ENCODE measurements at places on chromosomes 1 and 21.
A peak's percentile ranks its signal among the peaks of the same experiment; 100 is the strongest.

GRCh38 chr1:45516465-45516864 is 5.2 kb downstream of the PRDX1 start:
- DNase-seq, result no peak

DNA sequence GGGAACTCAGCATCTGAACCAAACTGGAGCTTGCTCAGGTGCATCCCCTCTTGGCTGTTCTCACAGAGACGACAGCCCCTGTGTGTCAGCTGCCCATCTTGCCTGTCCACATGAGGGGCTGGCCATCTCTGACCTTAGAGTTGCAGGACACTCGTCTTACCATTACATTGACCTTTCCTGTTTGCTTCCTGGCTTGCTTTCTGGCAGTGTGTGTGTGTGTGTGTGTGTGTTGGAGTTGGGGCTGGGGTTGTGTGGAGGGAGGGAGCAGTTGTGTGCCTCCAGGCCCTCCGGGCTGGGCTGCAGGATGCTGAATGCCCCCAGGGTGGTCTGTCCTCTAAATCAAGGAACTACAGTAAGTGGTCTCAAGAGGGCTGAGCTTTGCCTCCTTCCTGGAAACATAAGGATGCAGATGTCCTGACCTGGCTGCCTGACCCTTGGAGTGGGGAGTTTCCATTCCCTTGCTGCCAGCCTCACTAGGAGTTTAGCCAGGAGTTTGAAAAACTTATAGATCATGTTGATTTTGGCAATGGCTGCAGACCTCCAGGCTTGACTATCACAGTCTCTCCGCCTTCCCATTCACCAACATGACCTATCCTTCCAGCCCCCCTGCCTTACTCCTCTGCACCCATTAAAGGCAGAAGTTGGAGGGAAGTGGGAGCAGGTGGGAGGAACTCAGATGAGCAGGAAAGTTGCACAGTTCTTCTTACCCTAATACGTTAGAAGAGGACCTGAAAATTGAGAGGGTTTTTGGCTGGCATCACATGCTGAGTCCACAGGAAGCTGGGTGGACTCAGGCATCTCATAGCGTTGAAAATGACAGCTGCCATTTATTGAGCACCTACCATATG is 19.0 kb downstream of the RASSF5 start:
- DNase-seq, result no peak

- no peak for DNase-seq
Measured at GRCh38 chr1:10734962-10735544, 61.4 kb downstream of the CASZ1 start.

- no peak for DNase-seq
Measured at GRCh38 chr1:172500207-172500606, 32.7 kb upstream of the SUCO start.

GRCh38 chr21:26153758-26154157 is 16.8 kb downstream of the APP start:
- DNase-seq, result peak; percentile 75

- no peak for DNase-seq
Measured at GRCh38 chr1:231187571-231187970, 25.7 kb downstream of the TRIM67 start.

DNA sequence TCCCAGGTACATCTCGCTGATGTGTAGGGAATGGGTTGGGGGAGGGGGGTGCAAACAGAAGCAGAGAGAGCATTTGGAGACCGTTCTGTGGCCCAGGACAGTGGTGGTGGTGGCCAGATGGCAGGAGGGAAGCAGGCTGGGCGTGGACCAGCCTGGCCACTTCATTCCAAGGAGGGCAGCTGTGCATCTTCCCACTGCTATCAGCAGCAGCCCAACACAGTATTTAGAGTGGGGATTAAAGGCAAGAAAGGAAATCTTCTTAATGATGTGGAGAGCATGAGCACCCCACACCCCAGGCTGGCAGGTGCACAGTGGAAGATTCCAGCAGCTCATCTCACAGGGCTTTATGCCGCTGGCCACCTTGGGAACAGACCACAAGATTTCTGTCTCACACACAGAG is 198.7 kb downstream of the NPHP4 start:
- no peak for DNase-seq

GRCh38 chr21:45432575-45433255 is 27.8 kb downstream of the COL18A1 start:
- DNase-seq, result peak; percentile 8

Measured in fibroblast of skin of scalp (primary cell).